ENCODE measurements at places on chromosomes 12 and 14. TPM values are rescaled to one million over a fixed set of nuclear protein-coding genes. Genes with fewer than 3 reads are reported as not detected.
A peak's percentile ranks its signal among the peaks of the same experiment; 100 is the strongest.

Gene EPYC
- not detected for total RNA-seq

Gene WNT1
- not detected for total RNA-seq

Gene PAPOLA
- total RNA-seq, result 152 TPM

Gene RFLNA
- not detected for total RNA-seq

DNA sequence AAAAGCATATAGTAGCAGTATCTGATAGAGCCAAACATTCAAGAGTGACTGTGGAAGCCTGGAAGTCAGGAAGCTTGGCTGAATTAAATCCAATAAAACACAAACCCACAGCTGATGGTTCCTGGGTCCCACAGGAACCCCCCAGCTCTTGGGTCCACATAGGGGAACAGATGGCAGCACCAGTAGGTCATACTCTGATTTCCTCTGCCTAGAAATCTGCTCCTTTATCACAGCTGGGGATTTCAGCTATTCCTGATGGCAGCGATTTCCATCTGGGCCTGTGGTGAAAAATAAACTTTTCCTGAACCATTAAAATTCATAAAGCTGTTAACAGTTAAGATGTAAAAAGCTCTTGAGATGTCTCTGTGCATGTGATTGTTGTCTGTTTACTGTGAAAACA is 202.0 kb upstream of the FRMD6 start:
- no peaks in the 10 kb centered on the region for H3K36me3 ChIP-seq
- no peak for DNase-seq
- no peak overlapping the region for H3K4me3 ChIP-seq
- peaks cover 23% of the 10 kb centered on the region for H3K4me1 ChIP-seq
- no peaks in the 10 kb centered on the region for H3K27me3 ChIP-seq

DNA sequence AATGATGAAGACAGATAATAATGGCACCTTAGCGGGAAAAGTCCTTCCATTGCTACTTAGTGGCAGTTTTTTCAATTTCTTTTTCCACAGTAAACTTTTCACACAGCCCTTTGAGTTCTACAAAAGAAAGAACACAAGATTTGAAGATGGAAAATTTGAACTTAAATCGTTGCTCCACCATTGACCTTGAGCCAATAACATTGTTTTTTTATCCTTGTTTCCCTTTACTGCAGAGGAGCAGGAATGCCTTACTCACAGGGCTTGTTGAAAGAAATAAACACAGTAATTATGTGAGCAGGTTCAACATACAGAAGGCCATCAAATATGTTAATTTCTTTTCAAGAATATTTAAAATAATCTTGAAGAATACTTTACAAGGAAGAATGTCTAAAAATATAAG is 181.5 kb upstream of the KRR1 start:
- H3K36me3 ChIP-seq, result no peaks in the 10 kb centered on the region
- H3K4me3 ChIP-seq, result no peak overlapping the region
- DNase-seq, result no peak
- H3K27ac ChIP-seq, result no peak overlapping the region

- H3K27me3 ChIP-seq, result no peaks in the 10 kb centered on the region
- no peak for DNase-seq
- no peak overlapping the region for H3K27ac ChIP-seq
- H3K4me1 ChIP-seq, result no peaks in the 10 kb centered on the region
- H3K4me3 ChIP-seq, result no peak overlapping the region
These were observed 39.9 kb upstream of the PTPRR start for GRCh38 chr12:70960484-70960883.

GRCh38 chr14:101151226-101151926 is 247.9 kb upstream of the RTL1 start:
- no peaks in the 10 kb centered on the region for H3K4me1 ChIP-seq
- H3K4me3 ChIP-seq, result no peak overlapping the region
- H3K27me3 ChIP-seq, result no peaks in the 10 kb centered on the region
- no peak for DNase-seq

DNA sequence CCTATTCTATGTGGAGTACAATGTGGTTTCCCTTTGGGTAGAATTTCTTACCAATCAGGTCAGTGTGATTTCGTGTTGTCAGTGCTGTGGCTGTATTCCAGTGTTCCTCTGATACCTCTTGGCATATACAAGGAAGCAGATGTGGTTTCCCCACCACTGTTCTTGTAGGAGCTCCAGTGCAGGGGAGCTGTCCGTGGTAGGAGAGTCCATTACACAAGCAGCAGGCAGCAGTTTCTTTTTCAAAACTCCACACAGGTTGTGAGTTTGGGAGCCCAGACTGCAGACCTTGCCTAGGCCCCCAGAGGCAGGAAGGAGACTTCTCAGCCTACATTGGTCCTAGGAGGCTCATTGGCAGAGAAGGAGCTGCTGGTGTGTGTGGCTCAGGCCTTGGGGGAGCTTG is 452.8 kb downstream of the AACS start:
- no peak for DNase-seq
- H3K27me3 ChIP-seq, result no peaks in the 10 kb centered on the region
- no peak overlapping the region for H3K4me3 ChIP-seq
- H3K4me1 ChIP-seq, result no peaks in the 10 kb centered on the region
- H3K36me3 ChIP-seq, result no peaks in the 10 kb centered on the region
- H3K27ac ChIP-seq, result no peak overlapping the region

DNA sequence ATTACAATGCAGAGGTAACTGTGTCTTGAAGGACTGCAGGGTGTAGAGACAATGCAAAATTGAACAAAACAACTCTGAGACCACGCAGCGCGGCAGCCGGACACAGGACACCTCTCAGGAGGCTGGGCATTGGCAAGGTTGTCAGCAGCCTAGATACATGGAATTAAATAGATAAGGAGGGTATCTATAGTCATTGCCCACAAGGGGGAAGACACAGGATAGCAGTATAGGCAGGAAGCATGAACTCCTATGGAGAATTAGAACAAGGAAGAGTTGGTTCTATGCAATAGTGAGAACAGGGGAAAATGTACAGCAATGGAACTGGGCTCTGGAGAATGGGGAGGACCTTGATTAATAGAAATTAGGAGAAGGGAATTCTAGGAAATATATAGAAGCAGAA is 164.1 kb downstream of the C12orf42 start:
- H3K4me3 ChIP-seq, result no peak overlapping the region
- H3K27ac ChIP-seq, result no peak overlapping the region
- no peaks in the 10 kb centered on the region for H3K36me3 ChIP-seq
- H3K27me3 ChIP-seq, result no peaks in the 10 kb centered on the region
- no peaks in the 10 kb centered on the region for H3K4me1 ChIP-seq

GRCh38 chr12:98530068-98530467 is 14.7 kb downstream of the TMPO start:
- no peaks in the 10 kb centered on the region for H3K27me3 ChIP-seq
- no peak overlapping the region for H3K4me3 ChIP-seq
- no peaks in the 10 kb centered on the region for H3K4me1 ChIP-seq
- no peak for DNase-seq

DNA sequence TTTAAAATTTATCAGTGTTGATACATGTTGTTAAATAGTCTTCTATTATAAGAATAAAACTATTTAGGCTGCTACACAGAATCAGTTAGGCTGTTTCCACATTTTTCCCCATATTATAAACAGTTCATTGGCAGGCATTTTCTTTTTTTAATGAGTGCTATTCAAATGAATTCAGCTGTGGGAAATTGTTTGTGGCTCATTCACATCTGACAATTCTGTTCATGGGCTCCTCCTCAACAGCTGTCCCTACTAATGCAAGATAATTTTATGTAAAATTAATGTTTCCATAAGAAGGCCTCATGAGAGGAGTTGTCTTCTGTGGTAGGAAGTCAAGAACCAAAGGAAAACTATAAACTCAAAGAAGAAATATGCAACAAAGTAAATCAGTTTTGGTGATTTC is 218.0 kb downstream of the PPFIA2 start:
- H3K27ac ChIP-seq, result no peak overlapping the region
- no peaks in the 10 kb centered on the region for H3K27me3 ChIP-seq
- no peaks in the 10 kb centered on the region for H3K36me3 ChIP-seq
- H3K4me1 ChIP-seq, result no peaks in the 10 kb centered on the region
- no peak overlapping the region for H3K4me3 ChIP-seq

GRCh38 chr14:59159169-59159568 is 29.3 kb upstream of the DAAM1 start:
- H3K4me1 ChIP-seq, result peaks cover 24% of the 10 kb centered on the region
- no peak overlapping the region for H3K27ac ChIP-seq
- H3K27me3 ChIP-seq, result no peaks in the 10 kb centered on the region
- no peak overlapping the region for H3K4me3 ChIP-seq
- DNase-seq, result no peak

- H3K4me3 ChIP-seq, result no peak overlapping the region
- no peak overlapping the region for H3K27ac ChIP-seq
- DNase-seq, result no peak
These were observed 390.2 kb downstream of the SOX5 start for GRCh38 chr12:23559268-23559753.

DNA sequence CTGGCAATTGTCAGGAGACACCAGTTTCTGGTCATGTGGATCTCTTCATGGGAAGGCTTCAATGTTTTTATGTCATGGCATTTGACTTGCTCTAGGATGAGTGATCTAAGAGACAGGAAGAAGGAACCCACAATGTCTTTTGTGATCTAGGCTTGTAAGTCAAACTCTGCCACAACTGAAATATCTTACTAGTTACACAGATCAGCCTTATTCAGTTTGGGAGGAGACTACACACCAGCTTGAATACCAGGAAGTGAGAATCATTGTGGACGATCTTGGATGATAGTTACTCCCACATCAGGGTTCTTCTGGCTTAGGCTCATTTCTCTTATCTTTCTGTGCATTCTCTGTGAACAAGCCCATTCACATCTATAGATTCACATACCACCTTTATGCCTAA is 236.2 kb upstream of the FBXO33 start:
- no peaks in the 10 kb centered on the region for H3K4me1 ChIP-seq
- H3K36me3 ChIP-seq, result no peaks in the 10 kb centered on the region
- H3K27me3 ChIP-seq, result no peaks in the 10 kb centered on the region
- H3K4me3 ChIP-seq, result no peak overlapping the region

- H3K27me3 ChIP-seq, result no peaks in the 10 kb centered on the region
- no peak overlapping the region for H3K4me3 ChIP-seq
- no peak overlapping the region for H3K27ac ChIP-seq
- no peaks in the 10 kb centered on the region for H3K4me1 ChIP-seq
- DNase-seq, result no peak
These were observed 396.9 kb downstream of the TMTC2 start for GRCh38 chr12:83083616-83084015.

DNA sequence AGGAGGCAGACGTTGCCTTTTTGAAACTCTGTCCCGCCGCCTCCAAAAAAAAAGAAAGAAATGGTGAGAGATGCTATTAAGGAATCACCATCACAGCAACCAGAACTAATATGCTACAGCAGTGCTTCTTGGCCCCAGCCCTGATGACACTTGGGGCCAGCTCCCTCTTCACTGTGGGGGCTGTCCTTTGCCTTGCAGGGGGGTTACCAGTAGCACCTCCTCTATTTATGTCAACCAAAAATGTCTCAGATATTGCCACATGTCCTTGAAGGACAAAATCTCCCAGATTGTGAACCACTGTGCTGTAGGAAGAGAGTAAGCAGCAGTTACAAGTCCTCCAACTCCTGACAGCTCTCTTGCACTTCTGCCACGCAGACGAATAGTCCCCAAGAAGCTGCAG is 76.4 kb downstream of the LRRC74A start:
- no peaks in the 10 kb centered on the region for H3K36me3 ChIP-seq
- H3K4me3 ChIP-seq, result no peak overlapping the region
- peak overlapping the region; percentile 87 for H3K27ac ChIP-seq
- H3K27me3 ChIP-seq, result no peaks in the 10 kb centered on the region
- no peak for DNase-seq

DNA sequence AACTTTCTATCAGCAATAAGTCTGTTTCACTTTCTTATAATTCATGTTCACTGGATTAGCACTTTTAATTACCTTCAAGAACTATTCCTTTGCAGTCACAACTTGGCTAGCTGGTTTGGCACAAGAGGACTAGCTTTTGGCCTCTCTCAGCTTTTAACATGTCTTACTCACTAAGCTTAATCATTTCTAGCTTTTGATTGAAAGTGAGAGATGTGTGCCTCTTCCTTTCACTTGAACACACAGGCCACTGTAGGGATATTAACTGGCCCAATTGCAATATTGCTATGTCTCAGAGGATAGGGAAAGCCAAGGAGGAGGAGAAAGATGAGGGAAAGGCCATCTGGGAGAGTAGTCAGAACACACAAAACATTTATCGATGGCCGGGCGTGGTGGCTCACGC is 92.7 kb downstream of the PRICKLE1 start:
- no peaks in the 10 kb centered on the region for H3K36me3 ChIP-seq
- H3K27ac ChIP-seq, result no peak overlapping the region
- DNase-seq, result no peak
- H3K4me3 ChIP-seq, result no peak overlapping the region
- no peaks in the 10 kb centered on the region for H3K27me3 ChIP-seq

GRCh38 chr14:70514168-70515069 is 20.4 kb downstream of the ADAM20 start:
- no peaks in the 10 kb centered on the region for H3K36me3 ChIP-seq
- H3K4me1 ChIP-seq, result no peaks in the 10 kb centered on the region
- H3K27me3 ChIP-seq, result no peaks in the 10 kb centered on the region
- H3K4me3 ChIP-seq, result no peak overlapping the region

DNA sequence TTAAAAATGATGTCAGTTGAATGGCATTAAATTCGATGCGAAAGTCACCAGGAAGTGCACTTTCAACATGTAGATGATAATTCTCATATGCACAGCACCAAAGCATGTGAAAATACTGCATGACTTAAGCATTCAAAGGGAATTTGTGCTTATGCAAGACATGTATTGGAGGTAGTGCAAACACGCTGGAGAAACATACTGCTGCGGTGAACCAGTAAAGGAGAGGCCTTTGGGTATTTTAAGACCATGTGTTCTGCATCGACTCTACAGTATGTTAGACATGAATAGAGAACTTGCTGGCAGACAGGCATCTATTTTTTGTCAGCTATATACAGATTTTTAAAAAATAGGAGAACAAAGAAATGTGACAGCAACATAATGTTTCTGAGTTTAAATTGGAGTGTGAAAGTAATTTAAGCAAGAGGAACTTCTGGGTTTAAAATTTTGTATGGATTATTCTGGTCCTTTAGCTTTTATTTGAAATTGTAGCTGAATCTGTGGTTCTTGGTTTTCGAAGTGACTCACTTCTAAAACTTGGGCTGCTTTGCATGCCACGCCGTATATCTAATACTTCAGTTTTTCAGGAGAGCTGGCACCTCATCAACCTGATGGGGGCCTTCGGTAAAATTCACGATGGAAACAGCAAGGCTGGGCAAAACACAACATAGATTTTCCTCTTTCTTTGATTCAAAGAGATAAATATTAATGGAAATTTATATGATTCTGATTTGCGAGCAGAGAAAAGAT is 408.7 kb downstream of the APAF1 start:
- H3K4me3 ChIP-seq, result no peak overlapping the region
- no peaks in the 10 kb centered on the region for H3K27me3 ChIP-seq
- no peaks in the 10 kb centered on the region for H3K36me3 ChIP-seq
- no peak overlapping the region for H3K27ac ChIP-seq

- no peak overlapping the region for H3K4me3 ChIP-seq
- no peaks in the 10 kb centered on the region for H3K27me3 ChIP-seq
- H3K4me1 ChIP-seq, result no peaks in the 10 kb centered on the region
These were observed 27.1 kb downstream of the GALNT4 start for GRCh38 chr12:89497467-89497866.

- H3K27me3 ChIP-seq, result no peaks in the 10 kb centered on the region
- H3K27ac ChIP-seq, result no peak overlapping the region
- no peak overlapping the region for H3K4me3 ChIP-seq
- H3K4me1 ChIP-seq, result no peaks in the 10 kb centered on the region
These were observed 451.7 kb downstream of the TMEM117 start for GRCh38 chr12:44287545-44287944.
